ENCODE measurements at places on chromosomes 7 and 10.

DNA sequence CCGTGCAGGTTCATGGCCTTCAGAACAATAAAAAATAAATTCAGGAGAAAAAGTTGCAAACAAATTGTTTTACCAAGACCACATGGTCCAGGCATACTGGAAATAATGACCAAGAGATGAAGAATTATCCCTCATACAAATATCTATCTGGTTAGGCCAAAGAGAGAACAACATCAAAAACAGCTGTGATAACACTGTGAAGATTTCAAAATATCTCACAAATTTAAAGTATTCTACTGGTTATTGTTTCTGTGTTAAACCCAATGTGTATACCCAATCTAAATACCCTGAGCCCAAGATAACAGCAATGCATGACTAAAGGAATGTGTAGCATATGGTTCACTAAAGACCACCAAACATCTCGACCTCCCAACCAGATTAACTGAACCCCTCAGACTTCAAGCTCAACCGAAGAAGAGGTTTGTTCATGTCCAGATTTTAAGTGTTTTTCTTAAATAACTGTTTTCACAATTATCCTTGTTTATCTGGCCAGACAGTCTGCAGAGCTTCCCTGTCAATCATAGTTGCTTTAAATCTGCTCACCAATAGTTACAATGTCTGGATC, 10.9 kb downstream of the OR9A2 start:
- DNase-seq = no peak

GRCh38 chr10:122375679-122376160, 1.2 kb downstream of the PLEKHA1 start:
- no peak for DNase-seq

GRCh38 chr10:29862923-29863614, 196.3 kb downstream of the JCAD start:
- peak; percentile 51 for DNase-seq

- no peak for DNase-seq
Measured at GRCh38 chr7:18295781-18296423, 199.6 kb upstream of the HDAC9 start.

- no peak for DNase-seq
Measured at GRCh38 chr7:80830010-80830409, 88.8 kb downstream of the SEMA3C start.

DNA sequence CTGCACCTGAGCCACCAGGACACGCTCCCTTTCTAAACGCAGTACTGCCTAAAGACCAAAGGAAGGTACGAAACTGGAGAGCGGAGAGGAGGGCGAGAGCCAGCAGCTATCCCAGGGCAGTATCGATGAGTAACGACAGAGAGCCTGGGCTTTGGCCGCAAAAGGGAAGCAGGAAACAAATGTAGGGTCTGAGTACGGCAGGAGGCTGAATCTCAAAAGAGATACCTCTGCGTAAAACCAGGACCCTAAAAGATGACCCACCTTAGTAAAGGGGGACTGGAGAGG, 20.4 kb downstream of the PARP12 start:
- DNase-seq = no peak

Measured in NCI-H774 (cell line).